Activated CD8-positive, alpha-beta T cell treated with anti-CD3 and anti-CD28 coated beads for 36 hours (primary cell): ENCODE measurements at places on chromosomes 12 and 14.
A peak's percentile ranks its signal among the peaks of the same experiment; 100 is the strongest.

GRCh38 chr14:69288011-69288771, 28.2 kb downstream of the GALNT16 start:
- no peak for DNase-seq

GRCh38 chr12:31317471-31318395, 8.2 kb downstream of the SINHCAF start:
- DNase-seq = no peak

DNA sequence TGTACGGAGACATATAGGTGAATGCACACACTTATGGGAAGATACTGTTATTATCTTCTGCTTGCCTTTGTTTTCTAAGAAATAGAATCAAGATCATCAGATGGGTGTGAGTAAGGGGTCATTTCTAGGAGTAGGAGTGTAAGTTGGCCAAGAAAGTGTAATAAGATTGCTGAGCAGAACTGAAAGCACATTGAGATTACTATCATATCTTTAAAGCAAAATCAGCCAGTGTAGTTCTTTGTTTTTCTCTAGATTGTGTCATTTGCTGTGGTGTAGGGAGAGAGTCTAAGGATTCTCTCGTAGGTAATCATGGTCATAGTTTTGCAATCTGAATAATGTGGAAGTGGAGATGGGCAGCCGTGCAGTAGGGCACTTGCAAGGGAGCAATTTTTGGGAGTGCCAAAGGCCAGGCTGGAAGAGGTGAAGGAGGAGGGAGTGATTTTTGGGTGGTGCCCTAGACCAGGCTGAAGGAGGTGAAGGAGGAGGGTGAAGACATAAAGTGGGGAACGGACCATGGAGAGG, 131.6 kb downstream of the RGS6 start:
- no peak for DNase-seq

GRCh38 chr12:104508752-104509446, 52.2 kb downstream of the CHST11 start:
- DNase-seq = no peak

DNA sequence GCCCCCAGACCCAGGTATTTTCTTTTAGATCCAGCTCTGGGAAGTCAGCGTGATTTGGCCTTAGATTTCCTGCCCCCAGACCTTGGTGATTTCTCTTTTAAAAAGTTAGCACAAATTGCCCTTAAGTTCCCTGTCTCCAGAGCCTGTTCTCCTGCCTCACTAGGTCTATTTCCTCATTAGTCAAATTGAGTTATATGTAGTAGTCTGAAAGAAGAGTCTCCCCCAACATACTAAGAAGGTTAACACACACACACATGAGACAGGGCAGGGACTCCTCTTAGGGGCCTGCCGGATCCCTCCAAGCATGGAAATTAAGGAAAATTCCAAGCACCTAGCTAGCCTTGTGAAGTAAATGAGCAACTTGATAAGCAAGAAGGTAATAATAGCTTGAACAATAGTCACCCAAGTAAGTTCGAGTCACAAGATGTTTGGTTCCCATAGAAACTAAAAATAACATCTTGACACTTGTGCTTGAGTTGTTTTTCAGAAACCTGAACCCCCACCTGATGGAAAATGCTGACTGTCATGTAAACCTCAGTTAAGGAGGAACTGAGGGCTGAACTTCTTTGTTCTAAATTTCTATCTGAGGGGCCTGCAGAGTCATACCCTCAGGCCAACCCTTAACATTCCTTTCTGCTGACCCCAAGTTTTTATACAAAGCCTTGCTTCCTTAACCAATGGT, 51.6 kb downstream of the CAND1 start:
- DNase-seq = no peak

GRCh38 chr12:5187136-5187535, 143.5 kb downstream of the KCNA5 start:
- no peak for DNase-seq

DNA sequence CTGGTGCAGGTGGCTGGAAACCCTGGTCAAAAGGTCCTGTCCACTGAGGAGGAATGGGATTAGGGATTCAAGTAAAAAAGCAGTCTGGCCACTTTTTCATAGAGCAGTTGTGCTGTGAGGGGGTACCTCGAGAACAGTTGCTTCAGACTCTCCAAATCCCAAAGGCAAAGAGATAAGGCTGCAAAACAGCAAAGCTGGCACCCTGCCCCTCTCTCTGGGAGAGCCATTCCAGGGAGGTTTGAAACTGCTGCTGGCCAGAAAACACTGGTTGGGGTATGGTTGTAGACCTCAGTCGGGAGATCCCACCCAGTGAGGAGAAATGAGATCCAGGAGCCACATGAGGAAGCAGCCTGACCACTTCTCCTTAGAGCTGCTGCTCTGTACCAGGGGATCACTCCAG, 137.3 kb downstream of the CEP83 start:
- no peak for DNase-seq

DNA sequence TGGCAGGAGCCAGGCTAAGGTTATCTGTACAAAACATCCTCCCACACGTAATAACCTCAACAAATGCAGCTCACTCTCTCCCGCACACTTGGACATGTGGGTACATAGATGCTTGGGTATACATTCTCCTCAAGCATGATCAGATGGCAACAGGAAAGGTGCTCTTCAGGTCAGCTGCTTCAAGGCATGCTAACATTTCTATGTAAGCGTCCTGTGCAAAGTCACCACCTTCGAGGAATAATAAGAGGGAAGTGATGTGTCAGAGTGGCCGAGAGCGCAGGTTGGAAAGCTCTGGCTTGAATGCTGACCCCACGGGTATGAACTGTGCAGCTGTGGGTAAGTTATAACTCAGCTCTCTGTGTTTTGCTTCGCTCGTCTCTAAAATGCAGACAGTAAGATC, 24.2 kb upstream of the SLC6A12 start:
- no peak for DNase-seq

DNA sequence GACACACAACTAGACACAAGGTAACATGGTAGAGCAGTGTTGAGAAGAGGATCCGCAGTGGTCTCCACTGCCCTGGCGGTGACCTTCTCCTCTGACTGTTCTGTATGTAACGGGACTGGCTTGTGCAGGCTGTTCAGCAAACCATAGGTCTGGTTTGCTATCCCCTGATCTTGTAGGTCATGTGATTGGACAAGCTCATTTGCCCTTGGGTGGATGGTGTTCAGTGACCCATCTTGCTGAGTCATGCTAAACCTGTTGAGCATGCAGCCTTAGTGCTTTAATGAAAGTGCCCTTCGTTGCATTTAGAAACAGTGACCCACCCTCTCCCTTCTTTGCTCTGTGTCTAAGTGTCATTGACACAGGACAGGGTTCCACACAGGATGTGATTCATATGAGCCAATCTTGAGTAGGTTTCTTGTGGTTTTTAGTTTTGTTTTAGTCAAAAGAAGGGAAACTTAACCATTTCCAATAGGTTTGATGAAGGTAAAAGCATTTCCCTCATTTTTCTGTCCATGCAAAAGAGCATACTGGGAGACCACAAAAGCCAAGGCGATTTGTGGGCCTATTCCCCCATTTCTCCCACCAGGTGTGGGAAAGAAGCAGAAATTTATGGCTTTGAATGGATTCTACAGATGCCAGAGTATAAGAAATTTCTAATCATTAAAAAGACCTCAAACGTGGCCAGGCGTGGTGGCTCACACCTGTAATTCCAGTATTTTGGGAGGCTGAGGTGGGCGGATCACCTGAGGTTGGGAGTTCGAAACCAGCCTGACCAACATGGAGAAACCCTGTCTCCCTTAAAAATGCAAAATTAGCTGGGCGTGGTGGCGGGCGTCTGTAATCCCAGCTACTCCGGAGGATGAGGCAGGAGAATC, 32.6 kb upstream of the HIF1A start:
- peak; percentile 81 for DNase-seq

GRCh38 chr12:131710464-131711457, at the start of gene SFSWAP:
SFSWAP (plus strand) TSS chr12:131711090; CDS start chr12:131711230, 140 bp downstream.
- peak; percentile 79 for DNase-seq

GRCh38 chr14:99146616-99147365, 125.2 kb downstream of the BCL11B start:
- DNase-seq = no peak

DNA sequence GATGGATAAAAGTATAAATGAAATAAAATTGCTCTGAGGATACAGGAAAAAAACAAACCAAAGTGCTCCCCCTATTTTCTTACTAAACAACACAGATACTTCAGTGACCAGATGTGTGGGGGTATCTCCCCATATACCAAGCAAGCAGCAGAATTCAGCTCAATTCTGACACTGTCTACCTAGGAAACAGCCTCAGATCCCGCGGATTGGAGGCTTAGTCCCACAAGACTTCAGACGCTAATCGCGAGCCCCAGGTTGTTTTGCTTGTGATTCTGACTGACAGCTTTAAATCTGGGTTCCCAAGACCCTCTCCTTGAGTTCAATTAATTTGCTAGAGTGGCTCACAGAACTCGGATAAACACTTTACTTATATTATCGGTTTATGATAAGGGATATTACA, 17.3 kb downstream of the NFKBIA start:
- no peak for DNase-seq

DNA sequence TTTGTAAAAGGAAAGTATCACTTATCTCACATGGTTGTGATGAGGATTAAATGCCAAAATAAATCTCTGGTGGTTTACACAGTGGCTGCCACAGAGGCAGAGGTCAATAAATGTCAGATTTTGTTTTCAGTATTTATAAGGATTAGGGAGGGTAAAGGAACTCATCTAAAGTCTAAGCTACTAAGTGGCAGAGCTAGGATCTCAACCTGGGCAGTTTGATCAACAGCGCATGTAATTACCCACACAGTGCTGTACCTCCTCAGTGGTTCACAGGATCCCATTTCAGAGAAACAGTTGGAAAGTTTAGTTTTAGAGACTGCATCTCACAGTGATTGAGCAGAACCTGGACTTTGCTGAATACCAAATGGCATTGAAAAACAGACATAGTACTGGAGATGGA, 44.9 kb upstream of the RIC8B start:
- DNase-seq = no peak

- DNase-seq = no peak
These were observed 47.4 kb upstream of the DICER1 start for GRCh38 chr14:95204705-95205104.

DNA sequence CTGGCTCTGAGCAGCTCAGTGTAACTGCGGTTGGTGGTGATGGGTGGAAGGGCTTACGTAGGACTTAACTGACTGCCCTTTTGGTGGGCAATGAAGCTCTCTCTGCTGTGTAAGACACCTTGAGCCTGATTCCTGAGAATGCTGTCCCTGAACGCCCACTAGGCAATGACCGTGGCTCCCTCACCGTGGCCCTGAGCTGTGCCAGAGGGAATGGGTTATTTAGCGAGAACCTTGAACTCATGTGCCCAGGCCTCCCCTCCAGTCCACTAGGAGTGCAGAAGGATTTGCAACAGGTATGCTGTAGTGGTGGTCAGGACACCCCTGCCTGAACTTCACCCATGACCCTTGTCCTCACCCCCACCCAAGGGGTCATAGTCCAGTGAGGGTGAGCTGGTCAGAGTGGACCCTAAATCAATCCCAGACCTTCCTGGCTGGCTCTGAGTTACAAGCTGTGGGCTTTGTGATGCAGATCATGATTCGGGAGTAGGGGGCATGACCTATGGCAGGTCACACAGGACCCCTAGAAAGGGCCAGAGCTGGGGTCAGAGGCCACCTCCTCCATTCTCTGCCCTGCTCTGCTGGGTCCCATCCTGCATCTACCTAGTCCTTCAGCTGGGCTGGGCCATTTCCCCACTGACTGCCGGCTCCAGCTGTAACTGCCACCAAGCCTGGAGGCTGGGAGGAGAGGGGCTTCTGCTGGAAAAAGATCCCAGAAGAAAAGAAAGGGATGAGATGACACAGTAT, 14.5 kb upstream of the ANKRD33 start:
- no peak for DNase-seq

GRCh38 chr14:34404416-34404815, 57.6 kb downstream of the SPTSSA start:
- DNase-seq = no peak

DNA sequence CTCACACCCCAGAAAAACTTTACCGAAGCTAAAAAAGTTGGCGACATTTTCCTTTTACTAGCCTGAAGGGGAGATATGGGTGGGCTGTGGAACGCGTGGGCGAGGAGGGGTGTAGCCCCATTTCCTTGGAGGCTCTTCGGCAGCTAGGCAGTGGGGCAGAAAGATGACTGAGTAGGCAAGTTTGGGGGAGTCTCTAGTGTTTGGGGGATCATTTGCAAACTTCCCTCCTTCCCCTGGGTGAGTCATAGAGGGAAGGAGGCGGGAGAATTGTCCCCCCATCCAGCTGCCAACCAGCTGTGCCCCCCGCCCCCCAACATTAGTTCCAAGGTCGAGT, 2.3 kb downstream of the GLI1 start:
- DNase-seq = peak; percentile 57

GRCh38 chr12:40819436-40820108, 127.3 kb downstream of the CNTN1 start:
- DNase-seq = no peak

- no peak for DNase-seq
These were observed 15.4 kb downstream of the MON2 start for GRCh38 chr12:62481843-62482540.

GRCh38 chr14:34147461-34147860, 196.6 kb upstream of the EGLN3 start:
- no peak for DNase-seq

DNA sequence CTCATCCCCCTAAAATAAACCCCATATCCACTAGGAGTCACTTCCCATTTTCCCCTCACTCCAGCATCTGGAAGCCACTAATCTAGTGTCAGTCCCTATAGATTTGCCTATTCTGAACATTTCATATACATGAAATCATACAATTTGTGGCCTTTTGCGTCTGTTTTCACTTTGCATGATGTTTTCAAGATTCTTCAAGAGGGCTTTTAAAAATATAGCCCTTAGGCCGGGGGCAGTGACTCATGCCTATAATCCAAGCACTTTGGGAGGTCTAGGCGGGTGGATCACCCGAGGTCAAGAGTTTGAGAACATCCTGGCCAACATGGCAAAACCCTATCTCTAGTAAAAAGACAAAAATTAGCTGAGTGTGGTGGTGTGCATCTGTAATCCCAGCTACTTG, 104.7 kb downstream of the VEZT start:
- DNase-seq = no peak

DNA sequence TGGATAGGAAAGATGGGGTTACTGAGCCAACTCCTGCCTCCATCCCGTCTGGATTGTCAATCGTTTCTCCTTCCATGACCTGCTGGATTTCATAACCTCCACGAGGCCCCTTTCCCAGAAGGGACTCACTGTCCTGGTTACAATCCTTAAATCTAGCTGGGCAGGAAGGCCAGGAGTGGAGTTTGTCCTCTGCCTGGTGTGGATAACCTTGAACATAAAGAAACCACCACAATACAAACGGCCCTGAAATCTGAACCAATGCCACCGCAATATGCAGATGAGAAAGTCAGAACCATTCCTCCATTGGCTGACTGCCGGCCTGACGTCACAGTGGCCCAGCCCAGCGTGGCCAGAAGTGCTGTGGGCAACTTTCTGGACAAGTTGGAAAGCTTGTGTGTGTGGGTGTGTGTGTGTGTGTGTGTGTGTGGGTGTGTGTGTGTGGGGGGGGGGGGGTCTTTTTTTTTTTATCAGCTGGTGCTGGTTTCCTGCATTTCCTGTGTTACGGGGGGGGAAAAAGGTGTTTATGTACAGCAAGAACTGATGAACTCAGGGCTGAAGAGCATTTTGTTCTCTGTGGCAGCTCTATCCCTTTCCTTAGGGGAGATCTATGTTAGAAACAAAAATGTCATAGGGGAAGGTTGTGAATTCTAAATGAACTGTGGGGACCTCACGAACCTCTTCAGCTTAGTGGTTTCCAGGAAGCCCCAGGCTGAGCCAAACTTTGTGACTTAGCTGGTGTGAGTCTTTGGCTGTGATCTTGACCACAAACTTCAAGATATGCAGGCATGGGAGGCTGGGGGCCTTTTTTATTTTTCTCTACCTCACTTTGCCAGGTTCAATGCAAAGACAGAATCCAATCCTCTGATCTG, 81.6 kb upstream of the MED13L start:
- DNase-seq = peak; percentile 78

GRCh38 chr12:96570579-96570978, 81.2 kb downstream of the CFAP54 start:
- no peak for DNase-seq
